Kidney glomerular epithelial cell (primary cell): ENCODE measurements at places on chromosomes 1 and 21.
A peak's percentile ranks its signal among the peaks of the same experiment; 100 is the strongest.

DNA sequence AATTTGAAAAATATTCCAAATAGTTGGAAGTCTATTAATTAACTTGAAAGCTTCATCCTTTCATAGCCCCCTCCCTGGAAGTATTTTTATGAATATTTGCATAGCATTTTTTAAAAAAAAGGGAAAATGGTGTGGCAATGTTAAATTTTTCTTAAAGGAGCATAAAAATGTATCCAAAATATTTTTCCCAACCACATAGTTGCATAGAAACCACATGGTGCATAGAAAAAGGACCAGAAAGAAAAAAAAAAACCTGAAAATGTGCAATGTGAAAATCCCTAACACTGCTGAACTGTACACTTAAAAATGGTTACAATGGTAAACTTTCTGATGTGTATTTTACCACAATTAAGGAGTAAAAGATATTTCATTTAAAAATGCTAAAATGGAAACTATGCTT, 8.0 kb downstream of the C1orf167 start:
- DNase-seq = no peak

GRCh38 chr1:215877452-215877951, 310.4 kb downstream of the KCTD3 start:
- no peak for DNase-seq

- no peak for DNase-seq
These were observed 5.0 kb downstream of the CHODL start for GRCh38 chr21:18249672-18250071.

DNA sequence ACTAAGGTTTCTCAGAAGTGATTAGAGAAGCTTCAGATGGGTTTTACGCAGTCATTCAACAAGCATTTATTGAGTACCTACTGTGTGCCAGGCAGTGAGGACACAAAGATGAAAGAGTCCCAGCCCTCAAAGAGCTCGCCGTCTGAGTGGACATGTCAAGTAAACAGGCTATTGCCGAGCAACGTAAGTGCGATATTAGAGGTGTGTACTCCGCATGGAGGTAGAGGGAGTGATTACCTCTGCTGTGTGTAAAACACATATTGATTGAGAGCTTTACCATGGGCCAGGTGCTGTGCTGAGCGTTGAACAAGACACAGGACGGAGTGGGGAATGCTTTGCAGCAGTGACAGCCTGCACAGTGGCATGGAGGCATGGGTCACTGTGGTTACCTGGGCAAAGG, 49.5 kb upstream of the GPR37L1 start:
- DNase-seq = no peak

DNA sequence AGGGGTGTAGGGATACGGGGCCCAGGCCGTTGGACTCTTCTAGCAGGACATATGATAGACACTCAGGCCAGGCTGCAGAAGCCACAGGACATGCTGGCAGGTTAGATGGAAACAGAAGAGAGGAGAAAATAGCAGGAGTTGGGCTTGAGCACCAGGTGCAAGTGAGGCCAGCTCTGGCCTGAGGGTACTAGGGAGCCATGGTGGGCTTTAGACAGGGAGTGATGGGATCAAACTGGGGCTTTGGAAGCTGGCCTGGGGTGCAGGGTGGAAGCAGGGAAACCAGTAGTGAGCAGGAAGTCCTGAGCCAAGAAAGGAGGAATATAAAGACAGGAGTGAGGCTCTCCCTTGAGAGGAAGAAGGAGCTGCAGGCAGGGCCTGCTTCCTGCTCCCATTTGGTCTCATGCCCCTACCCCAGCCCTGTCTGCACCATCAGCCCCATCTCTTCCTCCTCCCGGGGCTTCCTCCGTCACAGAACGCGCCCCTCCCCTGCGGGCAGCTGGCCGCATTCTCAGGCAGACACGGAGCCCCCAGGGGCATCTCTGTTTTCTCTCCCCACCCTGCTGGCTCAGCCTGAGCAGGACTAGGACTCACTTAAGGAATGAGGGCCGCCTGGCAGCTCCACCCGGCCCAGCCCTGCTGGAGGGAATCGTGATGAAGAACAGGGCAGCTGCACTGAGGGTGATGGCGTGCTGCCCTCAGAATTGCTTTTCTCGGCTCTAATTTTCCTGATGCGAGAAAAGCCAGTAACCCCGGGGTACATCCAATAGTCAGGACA, 165.5 kb upstream of the TMEM51 start:
- DNase-seq = no peak

GRCh38 chr1:11324567-11325165, 51.7 kb downstream of the UBIAD1 start:
- DNase-seq = no peak

GRCh38 chr1:234250747-234251146, 122.5 kb upstream of the COA6 start:
- DNase-seq = no peak

GRCh38 chr1:25990702-25991395, 7.0 kb downstream of the PAFAH2 start:
- DNase-seq = no peak

GRCh38 chr1:59015708-59016107, 231.9 kb upstream of the JUN start:
- peak; percentile 41 for DNase-seq
